ENCODE measurements at places on chromosomes 12 and 14.

DNA sequence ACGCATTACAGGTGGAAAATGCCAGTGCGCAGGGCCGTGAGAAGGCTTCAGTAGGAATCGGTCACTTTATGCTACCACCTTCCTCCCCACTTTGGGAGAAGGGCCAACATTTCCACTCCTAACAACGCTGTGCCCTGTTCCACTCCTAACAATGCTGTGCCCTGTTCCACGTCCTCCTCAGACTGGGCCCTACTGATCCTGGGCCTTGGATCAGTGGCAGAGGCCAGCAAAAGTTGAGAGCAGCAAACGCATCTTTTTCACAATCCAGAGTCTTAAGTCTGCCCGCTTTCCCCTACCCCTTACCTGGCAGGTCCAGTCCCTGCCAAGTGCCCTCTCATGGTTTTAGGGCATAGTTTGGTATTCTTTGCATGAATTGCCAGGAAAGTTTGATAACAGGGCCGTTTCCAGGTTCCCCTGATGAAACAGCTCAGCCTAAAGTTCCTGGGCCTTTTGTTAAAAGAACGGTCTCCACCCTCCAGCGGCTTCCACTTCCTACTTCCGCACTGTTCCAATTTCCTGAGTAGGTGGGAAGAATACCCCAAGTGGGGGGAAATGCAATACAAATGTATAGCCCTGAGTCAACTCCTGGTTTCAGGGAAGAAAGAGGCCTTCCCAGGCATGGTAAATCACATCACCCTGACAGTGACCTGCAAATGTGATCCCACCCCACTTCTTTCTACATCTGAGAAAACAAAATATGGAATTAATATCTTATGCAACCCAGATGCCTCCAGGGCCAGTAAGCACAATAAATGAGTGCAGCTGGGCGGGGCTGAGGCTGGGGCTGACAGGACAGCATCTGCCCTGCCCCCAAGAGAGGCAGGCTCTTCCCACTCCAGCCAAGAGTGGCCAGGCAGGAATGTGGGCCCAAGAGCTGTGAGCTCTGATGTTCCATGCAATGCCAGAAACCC, 15.0 kb downstream of the KCTD10 start:
- DNase-seq: peak; percentile 88

DNA sequence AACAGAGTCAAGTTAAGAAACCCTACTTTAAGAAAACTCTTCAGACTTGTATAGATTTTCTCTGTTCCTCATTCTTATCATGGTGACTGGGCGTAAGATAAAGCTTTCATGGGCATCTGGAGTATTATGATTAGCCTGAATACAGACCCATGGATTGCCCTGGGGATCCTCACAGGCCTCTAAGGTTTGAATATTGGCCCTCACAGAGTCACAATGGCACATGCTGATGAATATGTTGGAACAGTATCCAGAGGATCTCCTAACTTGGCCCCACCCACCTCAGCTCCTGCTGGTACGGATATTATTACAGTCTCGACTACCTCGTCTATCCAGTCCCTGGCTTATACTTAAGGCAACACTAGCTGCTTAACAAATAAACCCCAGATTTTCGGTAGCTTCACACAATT, 8.1 kb downstream of the OSBPL8 start:
- no peak for DNase-seq

DNA sequence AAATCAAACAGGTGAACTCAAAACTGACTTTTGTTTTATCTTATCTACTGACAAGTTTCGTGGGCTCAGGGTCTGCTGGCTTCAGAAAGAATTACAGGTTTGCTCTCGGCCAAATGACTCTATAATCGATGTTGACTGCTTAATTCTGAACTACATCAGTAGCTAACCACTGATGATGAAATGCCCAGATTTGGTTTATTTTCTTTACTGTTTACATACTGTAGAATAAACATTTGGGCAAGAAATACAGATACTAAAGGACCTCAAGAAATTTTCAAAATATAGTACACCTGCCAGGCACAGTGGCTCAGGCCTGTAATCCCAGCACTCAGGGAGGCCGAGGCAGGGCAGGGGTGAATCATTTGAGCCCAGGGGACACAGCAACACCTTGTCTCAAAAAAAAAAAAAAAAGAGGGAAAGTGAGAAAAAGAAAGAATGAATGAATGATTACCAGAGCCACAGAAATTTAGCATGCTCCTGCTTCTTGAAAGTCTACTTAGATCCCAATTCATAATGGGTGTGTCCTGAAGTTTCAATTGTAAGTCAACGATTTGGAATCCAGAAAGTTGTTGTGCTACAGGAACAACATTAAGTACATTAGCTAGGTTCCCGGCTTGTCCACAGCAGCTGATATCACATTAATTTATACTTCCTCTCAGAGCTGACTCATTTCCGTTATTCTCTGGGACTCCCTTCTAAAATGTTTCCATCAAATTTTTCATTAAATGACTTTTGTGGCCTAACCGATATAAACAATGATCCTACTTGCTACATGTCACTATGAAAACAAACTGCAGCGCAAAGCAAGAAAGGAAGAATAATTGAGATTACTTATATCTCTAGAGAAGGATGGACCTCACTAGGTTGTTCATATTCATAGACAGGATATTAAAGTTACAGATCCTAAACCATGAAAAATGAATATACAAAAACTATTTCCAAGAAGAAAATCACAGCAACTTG, 134.3 kb downstream of the MED13L start:
- DNase-seq: no peak

DNA sequence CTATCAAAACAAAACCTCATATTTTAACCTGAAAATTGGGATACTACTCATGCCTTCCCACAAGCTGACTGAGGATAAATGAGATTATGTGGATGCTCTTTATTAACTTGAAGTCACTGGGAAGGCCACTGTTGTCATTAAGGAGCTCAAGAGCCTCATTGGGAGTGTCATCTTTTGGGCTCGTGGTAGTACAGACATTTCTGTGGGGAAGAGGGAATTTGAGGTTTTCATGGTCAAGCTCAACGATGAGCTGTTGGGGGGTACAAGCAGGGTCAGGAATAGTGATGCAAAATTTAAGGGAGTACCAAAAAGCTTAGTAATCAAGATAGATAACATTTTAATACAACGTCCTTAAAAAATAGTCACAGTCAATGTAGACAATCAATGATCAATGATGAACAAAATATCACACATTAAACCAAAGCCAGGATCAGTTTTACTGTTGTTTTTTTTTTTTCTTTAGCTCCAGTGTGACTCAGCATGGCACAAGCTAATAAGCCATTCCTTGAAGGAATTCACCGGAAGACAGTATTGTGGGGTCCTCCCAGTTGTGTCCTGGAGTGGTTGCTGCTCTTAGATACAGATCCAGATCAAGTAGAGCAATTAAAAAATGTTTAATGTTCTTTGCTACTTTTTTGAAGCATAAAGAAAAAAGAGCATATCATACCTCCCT, 130.9 kb downstream of the C12orf75 start:
- no peak for DNase-seq

DNA sequence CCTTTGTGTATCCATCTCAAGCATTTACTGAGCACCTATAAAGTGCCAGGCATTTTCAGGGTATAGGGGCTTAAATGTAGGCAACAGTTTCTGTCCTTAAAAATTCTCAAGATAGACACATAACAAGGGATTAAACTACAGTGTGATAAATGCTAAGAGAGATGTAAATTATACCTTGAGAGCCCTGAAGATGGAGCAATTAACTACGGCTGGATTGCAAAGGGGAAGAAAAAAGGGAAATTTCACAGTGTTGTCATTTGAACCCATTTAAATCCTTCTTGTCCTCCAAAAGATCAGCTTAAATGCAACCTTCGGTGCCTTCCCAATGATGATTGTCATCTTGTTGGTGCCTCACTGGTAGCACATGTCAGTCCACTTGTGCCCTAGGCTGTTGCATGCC, 11.5 kb upstream of the IL26 start:
- DNase-seq: no peak

DNA sequence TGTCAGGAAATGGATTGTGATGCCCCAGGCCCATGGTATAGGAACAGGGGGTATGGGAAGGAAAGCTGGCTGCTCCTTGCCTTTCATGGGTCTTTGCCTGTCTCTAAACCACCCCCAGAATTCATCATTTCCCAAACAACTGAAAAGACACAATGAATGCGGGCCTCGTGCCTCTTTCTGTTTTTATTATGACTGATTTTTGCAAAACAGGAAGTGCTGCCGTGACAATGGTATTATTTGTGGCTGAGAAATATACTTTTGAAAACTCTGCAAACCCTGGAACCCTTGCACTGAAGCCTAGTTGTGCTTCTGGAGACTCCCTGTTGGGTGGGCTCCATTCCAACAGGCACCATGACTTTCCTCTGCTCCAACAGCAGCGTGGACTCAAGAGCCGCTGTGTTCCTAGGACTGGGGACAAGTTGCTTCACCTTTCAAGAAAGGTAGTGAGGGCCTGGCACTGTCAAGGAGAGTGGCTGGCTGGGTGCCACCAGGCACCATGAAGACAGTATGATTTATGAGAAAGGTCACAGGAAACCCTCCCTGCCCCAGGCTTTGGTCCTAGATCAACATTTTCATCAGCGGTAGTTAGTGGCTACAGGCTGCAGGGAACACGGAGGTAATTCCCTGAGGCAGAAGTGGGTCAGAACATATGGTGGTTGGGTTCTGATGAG, 4.8 kb upstream of the DGLUCY start:
- DNase-seq: peak; percentile 31

DNA sequence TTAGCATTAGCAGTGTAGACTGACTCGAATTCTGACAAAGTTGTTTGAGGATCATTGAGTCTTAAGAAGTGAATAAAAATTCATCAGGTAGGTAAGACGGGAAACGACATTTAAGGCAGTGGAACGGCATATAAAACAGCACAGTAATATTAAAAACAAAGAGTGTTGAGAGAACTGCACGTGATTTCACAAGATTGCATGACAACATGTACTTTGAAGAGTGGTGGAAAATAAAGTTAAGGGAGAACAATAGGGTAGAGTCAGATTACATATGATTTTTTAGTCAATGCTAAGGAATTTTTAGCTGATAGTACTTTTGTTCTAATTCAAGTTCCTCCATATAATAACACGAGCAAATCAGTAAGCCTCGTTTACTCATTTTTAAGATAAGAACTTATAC, 115.4 kb downstream of the SOX5 start:
- no peak for DNase-seq

DNA sequence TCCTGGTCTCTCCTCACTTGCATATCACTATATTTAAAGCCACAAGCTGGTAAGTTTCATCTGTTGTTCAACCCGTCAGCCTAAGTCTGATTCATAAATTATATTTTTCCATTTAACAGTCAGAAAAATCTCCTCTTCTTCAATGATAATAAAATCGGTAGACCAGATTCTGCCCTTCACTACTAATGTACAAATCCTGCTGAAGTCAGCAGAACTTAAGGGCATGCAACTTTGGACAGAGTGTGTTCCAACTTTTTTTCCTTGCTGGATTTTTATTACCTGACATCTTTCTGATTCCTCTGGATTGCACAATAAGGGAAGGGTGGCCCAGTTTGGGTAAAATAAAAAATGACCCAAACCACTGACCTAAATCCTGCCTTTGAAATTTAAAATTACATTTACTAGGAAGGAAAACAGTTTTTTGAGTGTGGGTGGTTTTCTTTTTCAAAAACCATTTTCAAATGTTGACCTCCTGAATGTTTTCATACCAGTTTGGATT, 125.4 kb upstream of the DIO2 start:
- DNase-seq: no peak

DNA sequence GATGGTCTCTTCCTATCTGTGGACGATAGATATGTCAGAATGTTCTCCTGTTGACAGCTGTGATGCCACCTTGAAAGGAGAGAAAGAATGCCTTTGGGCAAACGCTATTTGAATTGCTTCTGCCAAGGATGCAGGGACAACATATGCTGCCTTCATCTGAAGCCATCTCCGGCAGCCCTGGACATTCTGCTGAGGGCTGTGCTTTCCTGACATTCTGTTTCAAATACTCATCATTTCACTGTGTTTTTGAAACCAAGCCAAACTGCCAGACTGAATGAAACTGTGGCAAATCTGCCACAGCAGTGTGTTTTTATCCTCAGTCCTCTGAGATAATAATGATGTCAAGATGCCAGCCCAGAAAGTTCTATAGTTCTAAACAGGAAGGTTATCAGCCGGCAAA, 85.8 kb upstream of the BCAT1 start:
- no peak for DNase-seq

GRCh38 chr14:32350020-32350419, 20.9 kb downstream of the AKAP6 start:
- DNase-seq: no peak

DNA sequence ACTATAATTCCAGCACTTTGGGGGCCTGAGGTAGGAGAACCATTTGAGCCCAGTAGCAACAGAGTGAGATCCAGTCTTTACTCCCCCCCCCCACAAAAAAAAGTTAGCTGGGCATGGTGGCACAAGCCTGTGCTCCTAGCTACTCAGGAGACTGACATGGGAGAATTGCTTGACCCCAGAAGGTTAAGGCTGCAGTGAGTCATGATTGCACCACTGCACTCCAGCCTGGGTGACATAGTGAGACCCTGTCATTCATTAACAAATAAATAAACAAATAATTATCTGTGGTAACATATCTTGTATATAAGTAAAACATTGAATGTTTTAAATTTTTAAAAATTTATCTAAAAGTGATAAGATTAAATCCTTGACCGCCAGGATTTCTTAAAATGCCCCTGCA, 4.8 kb downstream of the ENTPD5 start:
- DNase-seq: no peak

DNA sequence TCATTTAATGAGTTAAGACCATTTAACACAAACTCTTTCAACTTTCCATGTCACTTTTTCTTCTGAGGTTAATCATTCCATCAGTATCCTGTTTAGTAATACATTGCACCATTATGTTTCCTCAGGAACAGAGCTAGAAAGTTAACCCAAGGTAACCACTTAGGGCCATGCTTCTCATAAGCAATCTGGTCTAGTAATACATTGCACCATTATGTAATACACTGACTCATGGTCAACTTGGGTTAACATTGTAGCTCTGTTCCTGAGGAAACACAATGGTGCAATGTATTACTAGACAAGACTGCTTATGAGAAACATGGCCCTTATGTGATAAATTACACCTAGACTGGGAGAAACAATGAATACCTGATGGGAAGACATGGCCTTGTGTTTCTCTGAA, 21.7 kb downstream of the ERH start:
- DNase-seq: no peak

- no peak for DNase-seq
Observed at GRCh38 chr12:21615431-21615830, 10.8 kb upstream of the GYS2 start.

- DNase-seq: no peak
Observed at GRCh38 chr14:64715146-64715627, 11.0 kb downstream of the PLEKHG3 start.

- DNase-seq: no peak
Observed at GRCh38 chr14:34682787-34683321, 31.5 kb downstream of the CFL2 start.

GRCh38 chr14:73105727-73106126, 30.6 kb upstream of the PSEN1 start:
- no peak for DNase-seq

DNA sequence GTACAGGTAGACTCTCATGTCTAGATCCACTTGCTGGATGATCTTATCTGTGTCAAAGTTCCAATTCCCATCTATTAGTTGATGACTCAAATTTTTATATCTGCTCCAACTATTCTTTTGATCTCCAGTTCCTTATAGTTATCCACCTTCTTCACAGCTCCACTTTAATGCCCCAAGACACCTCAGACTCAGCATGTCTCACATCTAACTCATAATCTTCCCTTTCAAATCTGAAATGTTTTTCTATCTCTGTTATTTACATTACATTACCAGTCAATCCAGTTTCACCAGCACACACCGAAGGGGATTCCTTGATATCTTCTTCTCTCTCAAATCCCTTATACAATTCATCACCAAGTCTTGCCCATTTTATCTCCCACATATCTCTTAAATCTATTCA, 3.7 kb upstream of the METAP2 start:
- DNase-seq: no peak

Data from uterus (tissue), 4 donors.